ENCODE measurements at places on chromosomes 7 and 10.
A peak's percentile ranks its signal among the peaks of the same experiment; 100 is the strongest.

DNA sequence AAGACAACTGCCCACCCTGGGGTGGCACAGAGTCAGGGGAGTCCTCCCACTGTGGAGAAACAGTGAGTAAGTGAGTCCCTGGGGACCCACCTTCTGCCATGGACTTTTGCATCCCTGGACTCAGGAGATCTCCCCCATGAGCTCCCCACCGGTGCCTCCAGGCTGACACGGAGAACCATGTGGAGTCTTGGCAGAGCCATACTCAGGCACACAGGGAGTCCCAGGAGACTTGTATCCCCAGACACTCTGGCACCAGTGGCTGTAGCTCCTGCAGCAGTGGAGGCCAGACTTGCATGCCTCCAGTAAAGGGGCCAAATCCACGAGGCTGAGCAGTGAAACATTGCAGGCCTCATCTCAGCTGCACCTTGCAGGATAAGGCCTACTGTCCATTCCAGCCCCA is 791.4 kb downstream of the PCDH15 start:
- no peak for DNase-seq

DNA sequence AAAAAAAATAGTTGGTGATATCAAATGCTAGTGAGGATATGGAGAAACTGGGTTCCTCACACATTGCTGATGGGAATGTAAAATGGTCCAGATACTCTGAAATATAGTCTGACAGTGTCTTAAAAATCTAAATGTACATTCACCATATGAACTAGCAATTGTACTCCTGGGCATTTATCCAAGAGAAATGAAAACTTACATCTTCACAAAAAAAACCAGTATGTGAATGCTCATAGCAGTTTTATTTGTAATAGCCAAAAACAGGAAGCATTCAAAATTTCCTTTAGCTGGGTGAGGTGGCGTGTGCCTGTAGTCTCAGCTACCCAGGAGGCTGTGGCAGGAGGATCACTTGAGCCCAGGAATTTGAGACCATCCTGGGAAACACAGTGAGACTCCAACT is 2.1 kb upstream of the SSC4D start:
- DNase-seq = no peak

GRCh38 chr7:142629588-142630260 is 119.5 kb upstream of the PRSS1 start:
- no peak for DNase-seq

DNA sequence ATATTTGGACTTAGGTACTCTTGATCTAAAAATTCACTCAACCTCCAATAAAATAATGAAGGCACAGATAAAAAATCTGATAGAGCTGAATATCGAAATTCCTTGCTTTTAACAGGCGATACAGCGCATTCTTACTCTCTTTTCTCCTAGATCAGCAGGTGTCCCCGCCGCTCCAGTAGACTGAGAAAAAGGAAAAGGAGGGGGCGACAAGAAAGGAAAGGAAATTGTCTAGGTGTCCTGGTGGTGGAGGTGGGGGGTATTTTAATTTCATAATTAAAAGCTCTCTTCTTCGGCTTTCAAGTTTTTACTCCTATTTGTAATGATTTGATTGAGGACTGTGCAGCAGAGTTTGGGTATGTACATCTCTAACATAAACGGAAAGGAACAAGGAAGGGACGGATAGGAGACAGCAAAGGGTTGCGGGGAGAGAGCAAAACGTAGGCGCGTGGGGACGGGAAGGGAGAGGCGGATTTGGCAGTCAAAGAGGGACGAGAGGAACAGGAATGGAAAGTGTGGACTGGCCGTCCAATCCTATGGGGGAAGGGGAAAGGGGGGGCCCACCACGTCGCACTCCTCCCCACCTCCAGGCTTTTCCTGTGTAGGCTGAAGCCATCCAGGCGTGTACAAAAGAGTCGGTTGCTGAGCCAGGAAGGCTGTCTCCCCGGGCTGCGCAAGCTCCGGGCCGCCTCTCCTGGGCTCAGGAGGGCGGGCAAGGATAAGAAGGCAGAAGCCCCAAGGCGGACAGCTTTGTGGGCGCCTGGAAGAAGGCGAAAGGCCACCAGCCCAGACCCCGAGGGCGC is 875 bp upstream of the HECTD2 start:
- DNase-seq = peak; percentile 47

GRCh38 chr7:136877990-136878389 is 9.5 kb downstream of the CHRM2 start:
- DNase-seq = no peak

GRCh38 chr10:127715249-127715648 is 21.7 kb upstream of the FOXI2 start:
- no peak for DNase-seq

DNA sequence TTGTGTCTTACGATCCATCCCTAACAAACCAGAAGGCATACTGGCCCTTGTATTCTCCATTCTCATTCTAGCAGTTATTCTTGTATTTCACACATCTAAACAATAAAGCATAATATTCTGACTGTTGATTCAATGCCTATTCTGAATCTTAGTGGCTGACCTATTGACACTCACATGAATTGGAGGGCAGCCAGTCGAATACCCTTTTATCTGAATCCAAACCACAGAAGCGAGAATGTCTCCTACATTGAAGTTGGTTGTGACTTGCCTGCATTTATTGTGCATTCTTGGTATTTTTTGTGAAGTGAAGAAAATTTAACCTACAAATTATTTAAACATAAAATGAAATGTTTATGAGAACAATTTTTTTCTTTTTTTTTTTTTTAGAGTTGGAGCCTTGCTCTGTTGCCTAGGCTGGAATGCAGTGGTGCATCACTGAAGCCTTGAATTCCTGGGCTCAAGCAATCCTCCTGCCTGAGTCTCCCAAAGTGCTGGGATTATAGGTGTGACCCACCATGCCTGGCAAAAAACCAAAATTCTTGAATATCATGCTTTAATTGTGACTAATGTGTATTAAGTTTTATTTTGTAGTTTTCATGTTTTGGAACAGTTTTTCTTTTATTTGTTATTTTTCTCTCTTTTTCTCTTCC is 22.7 kb downstream of the EXOC4 start:
- DNase-seq = no peak

DNA sequence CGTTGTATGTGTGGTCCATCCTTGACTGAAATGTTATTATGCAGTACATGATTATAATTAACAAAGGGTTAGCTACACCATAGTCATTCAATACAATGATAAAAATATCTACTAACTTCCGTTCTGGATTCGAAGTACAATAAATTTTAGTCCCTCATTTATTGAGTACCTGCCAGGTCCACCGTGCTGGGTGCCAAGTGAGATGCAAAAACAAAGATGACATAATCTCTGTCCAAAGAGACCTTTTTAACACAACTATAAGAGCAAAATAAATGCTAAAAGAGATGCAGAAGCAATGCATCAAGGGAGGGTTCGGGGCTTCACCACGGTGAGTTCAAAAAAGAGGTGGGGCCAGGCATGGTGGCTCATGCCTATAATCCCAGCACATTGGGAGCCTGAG is 33.1 kb downstream of the LAMB1 start:
- DNase-seq = no peak

GRCh38 chr10:49830016-49830415 is 67.9 kb upstream of the OGDHL start:
- DNase-seq = no peak

DNA sequence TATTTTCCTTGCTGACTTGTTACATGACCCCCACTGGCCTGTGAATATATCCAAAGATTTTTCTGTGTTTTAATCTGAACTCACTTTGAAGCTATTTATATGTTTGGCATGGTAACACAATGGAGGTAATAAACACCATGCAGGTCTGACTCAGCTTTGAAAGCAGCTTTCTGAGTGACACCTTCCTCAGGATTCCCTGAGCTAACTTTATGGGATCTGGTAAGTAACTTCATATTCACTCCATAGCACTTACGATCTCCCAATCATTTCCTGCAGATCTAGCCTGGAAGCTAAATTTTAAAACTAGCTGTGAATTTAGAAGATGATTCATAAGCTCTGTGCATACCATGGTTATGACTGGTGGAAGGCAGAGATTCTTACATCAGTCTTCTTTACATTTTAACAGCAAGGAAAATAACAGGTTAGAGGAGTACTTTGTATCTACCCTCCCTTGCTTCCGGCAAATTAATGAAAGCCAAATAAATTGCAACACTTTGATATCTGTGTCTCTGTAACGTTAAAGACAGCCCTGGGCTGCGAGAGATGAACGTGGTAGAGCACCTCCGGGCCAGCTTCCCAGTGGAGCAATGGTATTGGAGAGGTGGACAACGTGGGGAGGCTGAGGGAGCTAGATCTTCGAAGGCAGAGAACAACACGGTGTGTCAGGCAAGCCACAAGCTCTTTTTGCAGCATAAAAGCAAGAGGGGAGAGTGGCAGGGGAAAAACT is 170.2 kb upstream of the KLF14 start:
- DNase-seq = no peak

GRCh38 chr10:103678178-103678526 is 177.2 kb downstream of the SH3PXD2A start:
- DNase-seq = peak; percentile 86

DNA sequence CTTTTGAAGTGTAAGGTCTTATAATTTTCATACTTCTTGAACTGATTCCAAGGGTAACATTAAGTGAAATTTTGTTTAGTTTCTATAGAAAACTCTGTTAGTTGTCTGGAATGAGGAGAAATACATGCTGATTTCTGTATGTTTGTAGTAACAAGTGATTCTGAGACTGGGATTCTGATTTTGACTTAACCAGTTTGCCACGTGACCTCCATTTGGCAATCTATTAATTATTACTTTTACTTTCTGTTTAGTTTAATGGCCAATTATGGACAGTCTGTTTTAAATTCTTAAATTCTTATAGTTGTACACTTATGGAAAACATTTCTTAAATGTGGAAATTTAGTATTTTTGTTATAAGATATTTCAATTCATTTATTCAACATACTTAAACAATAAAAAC is 163.1 kb downstream of the ADK start:
- DNase-seq = no peak

GRCh38 chr10:93784059-93784458 is 26.3 kb downstream of the LGI1 start:
- DNase-seq = no peak

- DNase-seq = no peak
Observed at GRCh38 chr10:3971713-3972112, 186.7 kb upstream of the KLF6 start.

GRCh38 chr7:70738151-70738885 is 393.6 kb upstream of the GALNT17 start:
- DNase-seq = no peak

- no peak for DNase-seq
Observed at GRCh38 chr10:3524086-3524960, 260.7 kb downstream of the KLF6 start.

DNA sequence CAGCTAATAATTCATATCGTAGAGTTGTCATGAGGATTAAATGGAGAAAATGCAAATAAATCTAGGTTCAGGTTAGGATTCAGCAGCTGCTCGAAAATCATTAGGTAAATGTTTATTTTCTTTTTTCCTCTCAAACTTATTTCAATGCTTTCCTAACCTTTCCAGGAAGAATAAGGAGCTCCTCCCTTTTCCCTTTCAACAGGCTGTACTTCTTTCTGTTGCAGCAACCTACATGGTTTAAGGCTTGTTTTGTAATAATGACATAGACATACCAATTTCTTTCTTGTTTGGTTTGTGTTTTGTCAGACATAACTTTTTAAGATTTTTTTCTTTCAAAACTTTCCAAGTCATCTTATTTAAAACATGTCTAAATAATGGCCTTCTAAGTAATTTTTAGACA is 18.2 kb downstream of the GPR141 start:
- DNase-seq = no peak

GRCh38 chr7:139875821-139876241 is 46.8 kb downstream of the TBXAS1 start:
- DNase-seq = no peak

GRCh38 chr7:30873207-30873606 is 38.4 kb upstream of the AQP1 start:
- DNase-seq = no peak

DNA sequence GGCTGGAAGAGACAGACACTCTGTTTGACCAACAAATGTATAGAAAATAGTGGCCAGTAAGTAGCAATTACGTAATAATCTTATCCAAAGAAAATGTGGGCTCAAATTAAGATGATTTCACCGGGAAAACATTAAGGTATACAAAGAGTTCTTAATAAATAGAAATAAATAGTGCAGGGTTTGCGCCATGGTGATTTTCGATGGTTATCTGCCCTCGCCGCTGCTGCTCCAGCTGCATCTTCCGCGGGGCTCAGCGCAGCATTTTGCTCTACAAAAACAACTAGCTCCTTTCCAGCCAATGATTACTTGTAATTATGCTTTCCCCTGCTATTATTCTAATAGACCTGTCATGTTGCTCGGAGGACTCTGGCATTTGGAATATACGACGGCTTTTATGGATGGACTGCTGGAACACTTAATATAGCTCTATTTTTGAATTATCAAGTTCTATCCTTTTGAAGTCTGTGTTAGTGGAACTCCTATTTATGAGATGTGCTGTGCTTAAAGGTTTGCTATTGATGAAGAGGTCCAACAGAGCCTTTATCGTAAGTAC is 103.8 kb downstream of the BUB3 start:
- DNase-seq = no peak

Measured in activated T-cell treated with anti-CD3 and anti-CD28 coated beads, Interleukin-2, amount 50 U/mL, for 72 hours (primary cell).